ENCODE measurements at places on chromosomes 5 and 9. TPM values are rescaled to one million over a fixed set of nuclear protein-coding genes. Genes with fewer than 3 reads are reported as not detected.

Gene ANGPTL2
- 10.1 TPM for total RNA-seq

Gene HTR4
- not detected for total RNA-seq

Gene LCN6
- total RNA-seq = not detected

Gene CTXN3
- total RNA-seq = not detected

Gene RPS14
- 4,461 TPM for total RNA-seq

Gene CPEB4
- total RNA-seq = 9.4 TPM

Gene SMIM3
- 95.3 TPM for total RNA-seq

Gene ANKDD1B
- not detected for total RNA-seq

Gene SLIT3
- 3.4 TPM for total RNA-seq

Gene FRRS1L
- 0.13 TPM for total RNA-seq

Gene MARCOL
- total RNA-seq = not detected

Gene NDFIP1
- total RNA-seq = 62.3 TPM

Gene CTNNAL1
- 48.1 TPM for total RNA-seq

Gene SAXO1
- total RNA-seq = not detected

Gene PRDM9
- total RNA-seq = not detected

Gene PAPPA
- total RNA-seq = 226 TPM

Gene BTNL8
- total RNA-seq = not detected

Gene PCDHB11
- 1.7 TPM for total RNA-seq

Gene FCN2
- total RNA-seq = not detected

Gene PCDHA8
- not detected for total RNA-seq

Gene TUBB4B
- 224 TPM for total RNA-seq

Gene OR1J1
- total RNA-seq = not detected

Gene SCGB3A2
- total RNA-seq = not detected

Gene MYORG
- total RNA-seq = 2.1 TPM

Gene TMEM171
- 0.24 TPM for total RNA-seq

Gene INSL6
- total RNA-seq = not detected

Measured in epithelial cell of alveolus of lung (primary cell).